ENCODE measurements at places on chromosomes 16 and 17. TPM values are rescaled to one million over a fixed set of nuclear protein-coding genes. Genes with fewer than 3 reads are reported as not detected.

HEXD gene
- 10.6 TPM for polyA plus RNA-seq

PYCARD gene
- polyA plus RNA-seq = 77.8 TPM

NACA2 gene
- not detected for polyA plus RNA-seq

HEATR9 gene
- polyA plus RNA-seq = 0.55 TPM

SPEM2 gene
- polyA plus RNA-seq = not detected

HLF gene
- polyA plus RNA-seq = 0.59 TPM

OR1D5 gene
- 0.32 TPM for polyA plus RNA-seq

SCN4A gene
- polyA plus RNA-seq = not detected

STX1B gene
- polyA plus RNA-seq = 0.03 TPM

CCL8 gene
- polyA plus RNA-seq = not detected

C1QTNF8 gene
- not detected for polyA plus RNA-seq

WNT9B gene
- not detected for polyA plus RNA-seq

DYNLL2 gene
- 1.4 TPM for polyA plus RNA-seq

HOXB6 gene
- polyA plus RNA-seq = not detected

SLFN12L gene
- 27.5 TPM for polyA plus RNA-seq

HAS3 gene
- polyA plus RNA-seq = 0.07 TPM

CCL23 gene
- not detected for polyA plus RNA-seq

FBXW10 gene
- not detected for polyA plus RNA-seq

PIPOX gene
- polyA plus RNA-seq = 0.99 TPM

TBX6 gene
- not detected for polyA plus RNA-seq

FBXW10B gene
- polyA plus RNA-seq = not detected

KRT27 gene
- not detected for polyA plus RNA-seq

KRT28 gene
- not detected for polyA plus RNA-seq

P2RX1 gene
- not detected for polyA plus RNA-seq

SLC16A5 gene
- 0.82 TPM for polyA plus RNA-seq

PPP1R27 gene
- polyA plus RNA-seq = not detected

ALDH3A1 gene
- polyA plus RNA-seq = 0.32 TPM

UMOD gene
- polyA plus RNA-seq = not detected

PPP1R1B gene
- polyA plus RNA-seq = not detected

ITGB4 gene
- 1.5 TPM for polyA plus RNA-seq

KRTAP4-4 gene
- polyA plus RNA-seq = not detected

BFAR gene
- polyA plus RNA-seq = 49.4 TPM

GPR179 gene
- polyA plus RNA-seq = not detected

SLC46A1 gene
- 6.3 TPM for polyA plus RNA-seq

CRYBA1 gene
- polyA plus RNA-seq = not detected

RCVRN gene
- not detected for polyA plus RNA-seq

HSD17B2 gene
- 0.03 TPM for polyA plus RNA-seq

ANKRD40CL gene
- polyA plus RNA-seq = not detected

RGS9 gene
- polyA plus RNA-seq = 8.9 TPM

ZPBP2 gene
- 0.09 TPM for polyA plus RNA-seq

CD300H gene
- not detected for polyA plus RNA-seq

CLEC19A gene
- not detected for polyA plus RNA-seq

USP43 gene
- 0.31 TPM for polyA plus RNA-seq

CMTM4 gene
- 0.20 TPM for polyA plus RNA-seq

TBC1D3L gene
- 1.6 TPM for polyA plus RNA-seq

CPHXL2 gene
- not detected for polyA plus RNA-seq

C17orf50 gene
- not detected for polyA plus RNA-seq

SLC5A10 gene
- polyA plus RNA-seq = not detected

MRPL38 gene
- 73.1 TPM for polyA plus RNA-seq

SLC16A6 gene
- polyA plus RNA-seq = 1.3 TPM

NT5M gene
- 3.0 TPM for polyA plus RNA-seq

CD300E gene
- not detected for polyA plus RNA-seq

ABCA10 gene
- polyA plus RNA-seq = not detected

SYT17 gene
- not detected for polyA plus RNA-seq

HEATR3 gene
- 7.4 TPM for polyA plus RNA-seq

KRT33A gene
- polyA plus RNA-seq = not detected

TMEM92 gene
- not detected for polyA plus RNA-seq

SMIM22 gene
- polyA plus RNA-seq = not detected

KRTAP1-1 gene
- polyA plus RNA-seq = not detected
